SHP77 (cell line): ENCODE measurements at places on chromosomes 3 and 15.

DNA sequence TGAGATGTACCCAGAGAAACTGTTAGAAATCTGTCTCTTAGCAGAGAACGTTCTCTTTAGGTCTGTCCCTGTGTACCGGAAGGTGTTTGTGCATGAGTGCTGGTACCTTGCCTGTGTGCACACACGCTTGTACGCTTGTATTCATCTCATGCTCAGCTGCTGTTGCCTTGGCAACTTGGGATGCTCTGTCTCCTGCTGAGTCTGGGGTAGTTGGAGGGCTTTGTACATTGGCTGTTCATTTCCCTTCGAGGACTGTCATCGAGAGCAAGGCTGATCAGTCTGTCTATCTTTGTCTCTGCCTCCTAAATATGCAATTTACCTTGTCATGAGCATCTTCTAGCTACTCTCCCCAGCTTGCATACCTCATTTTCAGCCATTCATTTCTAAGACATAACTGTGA lies 147.2 kb downstream of the SLCO3A1 start:
- no peak for DNase-seq

DNA sequence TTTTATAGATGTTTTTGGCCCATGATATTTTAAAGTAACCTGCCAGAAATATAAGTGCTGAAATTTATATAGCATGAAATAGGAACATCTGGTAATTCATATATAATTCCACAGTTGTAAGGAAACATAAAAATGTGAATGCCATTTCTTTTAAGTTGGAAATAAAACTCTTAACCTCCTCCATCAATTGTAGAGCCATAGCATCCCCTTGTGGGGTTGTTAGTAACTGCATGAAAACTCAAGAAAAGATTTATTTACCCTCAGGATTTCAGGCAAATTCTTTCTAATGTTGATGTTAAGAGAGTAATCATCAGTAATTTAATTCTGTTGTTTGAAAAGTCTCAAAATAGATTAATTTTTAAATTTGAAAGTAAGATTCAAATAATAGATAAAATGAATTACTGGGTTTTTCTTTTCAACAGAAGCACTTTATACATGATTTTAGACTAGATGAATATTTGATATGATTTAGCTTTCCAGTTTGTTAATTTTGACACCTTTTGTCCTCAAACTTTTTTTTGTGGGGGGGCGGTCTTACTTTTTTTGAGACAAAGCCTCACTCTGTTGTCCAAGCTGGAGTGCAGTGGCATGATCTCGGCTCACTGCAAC lies 74.7 kb downstream of the RASA2 start:
- DNase-seq, result peak; percentile 36

- no peak for DNase-seq
These were observed 2.7 kb downstream of the RPL15 start for GRCh38 chr3:23919628-23920027.

- DNase-seq, result peak; percentile 19
These were observed 357.8 kb upstream of the TBL1XR1 start for GRCh38 chr3:177554895-177555759.

DNA sequence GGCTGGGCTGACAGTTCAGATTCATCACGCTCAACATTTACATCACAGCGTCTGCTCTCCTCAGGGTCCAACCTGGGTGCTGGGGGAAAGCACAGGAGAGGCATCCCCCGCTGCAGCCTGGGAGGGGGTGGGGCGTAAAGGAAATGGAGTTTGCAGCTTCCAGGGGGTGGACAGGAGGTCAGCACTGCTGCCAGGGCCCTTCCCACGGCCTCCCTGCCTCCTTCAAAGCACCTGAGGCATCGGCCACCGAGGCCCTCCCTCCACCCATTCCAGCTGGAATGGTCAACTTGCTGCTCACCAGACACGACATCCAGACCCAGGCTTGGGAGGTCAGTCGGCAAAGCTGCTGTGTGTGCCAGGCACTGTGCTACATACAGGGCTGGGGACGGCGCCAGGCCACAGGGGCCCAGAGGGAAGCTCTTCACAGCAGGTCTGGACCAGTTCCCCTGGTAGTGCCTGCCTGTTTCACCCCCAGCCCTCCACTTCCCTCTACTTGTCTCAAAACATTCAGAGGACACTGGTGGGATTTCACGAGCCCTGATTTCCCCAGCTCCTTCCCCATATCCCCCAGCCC lies 120.7 kb downstream of the ANP32A start:
- no peak for DNase-seq

DNA sequence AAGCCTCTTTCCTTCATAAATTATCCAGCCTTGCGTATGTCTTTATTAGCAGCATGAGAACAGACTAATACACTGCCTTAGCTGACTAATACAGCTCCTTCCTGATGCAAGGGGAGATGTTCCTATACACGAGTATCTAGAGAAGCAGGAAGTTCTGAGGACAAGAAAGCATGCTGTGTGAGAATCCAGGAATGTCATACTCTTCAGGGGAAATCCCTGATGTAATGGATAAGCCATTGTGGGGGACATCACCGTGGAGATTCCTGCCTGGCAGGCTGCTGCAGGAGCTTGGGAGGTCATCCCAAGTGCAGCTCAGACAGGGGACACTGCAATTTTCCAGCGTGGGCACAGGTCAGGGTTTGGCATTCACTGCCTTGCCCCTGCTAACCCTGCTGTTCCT lies 476.9 kb downstream of the NR2F2 start:
- DNase-seq, result no peak

- DNase-seq, result no peak
These were observed 41.8 kb downstream of the ITGA11 start for GRCh38 chr15:68389936-68390817.

DNA sequence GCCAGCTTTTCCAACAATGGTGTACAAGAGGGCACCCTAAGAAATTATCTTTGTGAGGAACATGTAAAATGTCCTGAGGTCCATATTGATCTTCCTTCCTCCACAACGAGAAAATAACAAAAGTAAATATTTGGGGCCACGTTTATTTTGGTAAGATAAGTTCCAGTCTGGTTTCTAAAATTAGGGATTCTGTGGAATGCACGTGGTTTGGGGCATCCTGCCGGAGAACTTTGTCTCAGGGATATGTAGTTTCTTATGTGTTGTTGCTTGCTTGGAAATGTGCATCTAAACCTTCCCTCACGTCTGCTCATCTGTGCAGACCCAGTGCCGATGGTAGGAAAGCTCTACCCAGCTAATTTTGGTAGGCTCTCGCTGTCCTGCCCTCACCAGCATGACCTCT lies 62.8 kb downstream of the CTDSPL start:
- no peak for DNase-seq

DNA sequence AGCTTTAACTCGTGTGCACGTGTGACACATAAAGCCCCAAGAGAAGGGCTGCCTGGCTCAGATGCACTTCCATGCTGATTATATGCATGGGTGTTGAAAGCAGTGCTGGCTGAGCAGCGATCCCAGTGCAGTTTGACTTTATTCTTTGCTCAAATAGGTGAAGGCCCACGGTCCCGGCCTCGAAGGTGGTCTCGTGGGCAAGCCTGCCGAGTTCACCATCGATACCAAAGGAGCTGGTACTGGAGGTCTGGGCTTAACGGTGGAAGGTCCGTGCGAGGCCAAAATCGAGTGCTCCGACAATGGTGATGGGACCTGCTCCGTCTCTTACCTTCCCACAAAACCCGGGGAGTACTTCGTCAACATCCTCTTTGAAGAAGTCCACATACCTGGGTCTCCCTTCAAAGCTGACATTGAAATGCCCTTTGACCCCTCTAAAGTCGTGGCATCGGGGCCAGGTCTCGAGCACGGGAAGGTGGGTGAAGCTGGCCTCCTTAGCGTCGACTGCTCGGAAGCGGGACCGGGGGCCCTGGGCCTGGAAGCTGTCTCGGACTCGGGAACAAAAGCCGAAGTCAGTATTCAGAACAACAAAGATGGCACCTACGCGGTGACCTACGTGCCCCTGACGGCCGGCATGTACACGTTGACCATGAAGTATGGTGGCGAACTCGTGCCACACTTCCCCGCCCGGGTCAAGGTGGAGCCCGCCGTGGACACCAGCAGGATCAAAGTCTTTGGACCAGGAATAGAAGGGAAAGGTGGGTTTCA lies 87.7 kb downstream of the DNASE1L3 start:
- DNase-seq, result no peak

DNA sequence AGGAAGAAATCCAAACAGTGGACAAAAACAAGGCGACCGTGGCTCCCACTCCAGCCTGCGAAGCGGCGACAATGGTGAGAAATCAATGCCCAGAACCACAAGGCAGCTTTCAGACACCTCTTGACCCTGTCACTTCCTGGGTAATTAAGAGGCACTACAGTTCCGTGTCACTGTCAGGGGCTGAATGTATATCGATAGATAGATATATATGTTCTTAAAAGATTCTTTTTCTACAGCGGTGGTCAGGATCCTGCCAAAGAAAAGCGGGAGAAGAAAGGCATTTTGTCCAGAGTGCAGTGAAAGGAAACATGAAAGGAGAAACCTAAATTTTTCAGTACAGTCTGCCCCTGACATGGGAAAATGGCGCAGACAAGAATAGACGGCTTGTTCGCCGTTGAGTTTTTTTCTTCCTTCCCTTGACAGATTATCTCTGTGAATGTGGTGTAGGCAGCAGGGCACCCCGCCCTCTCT lies 56.2 kb upstream of the HES1 start:
- DNase-seq, result no peak

DNA sequence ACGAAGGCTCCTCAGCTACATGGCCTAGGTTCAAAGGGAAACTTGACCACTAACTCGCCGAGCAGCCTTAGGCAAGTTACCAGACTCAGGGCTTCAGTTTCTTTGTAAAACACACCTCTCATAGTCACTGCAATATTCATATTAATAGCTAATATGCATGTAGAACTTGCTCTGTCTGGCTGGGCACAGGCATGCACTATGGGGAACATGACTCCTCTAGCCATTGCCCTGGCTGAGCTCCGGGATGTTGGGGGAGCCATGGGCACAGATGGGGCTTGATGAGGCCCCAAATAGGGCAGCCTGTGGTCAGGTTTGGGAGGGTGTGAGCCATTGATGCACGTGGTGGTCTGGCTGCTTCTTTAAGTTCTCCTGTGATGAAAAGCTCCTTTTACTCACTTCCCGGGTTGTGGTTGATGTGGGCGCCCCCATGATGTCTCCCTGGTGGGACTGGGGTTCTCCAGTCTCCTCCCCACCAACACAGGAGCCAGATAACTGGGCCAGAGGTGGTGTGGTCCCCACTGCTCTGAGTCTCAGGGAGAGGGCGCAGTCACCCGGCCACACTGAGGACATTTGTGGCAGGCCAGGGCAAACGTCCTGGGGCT lies 29.4 kb upstream of the DUSP7 start:
- no peak for DNase-seq
